ENCODE measurements at places on chromosomes 2 and 18.

DNA sequence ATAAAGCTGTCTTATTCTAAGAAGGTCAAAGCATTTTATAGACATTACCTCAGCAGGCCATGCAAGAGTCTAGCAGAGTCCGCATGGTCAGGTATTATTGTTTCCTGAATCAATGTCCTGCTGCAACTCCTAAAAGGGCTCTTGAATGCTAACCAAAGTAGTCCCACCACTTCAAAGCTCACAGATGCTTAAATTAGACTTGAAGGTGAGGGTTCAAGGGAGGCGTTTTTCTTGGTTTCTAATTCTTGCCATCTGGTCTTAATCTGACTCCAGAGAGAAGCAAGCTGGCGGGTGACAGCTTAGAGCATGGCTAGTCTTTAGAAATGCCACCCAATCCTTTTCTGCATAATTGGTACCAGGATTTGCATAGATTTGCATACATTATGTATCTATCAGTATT lies 226.3 kb downstream of the MREG start:
- DNase-seq: no peak

DNA sequence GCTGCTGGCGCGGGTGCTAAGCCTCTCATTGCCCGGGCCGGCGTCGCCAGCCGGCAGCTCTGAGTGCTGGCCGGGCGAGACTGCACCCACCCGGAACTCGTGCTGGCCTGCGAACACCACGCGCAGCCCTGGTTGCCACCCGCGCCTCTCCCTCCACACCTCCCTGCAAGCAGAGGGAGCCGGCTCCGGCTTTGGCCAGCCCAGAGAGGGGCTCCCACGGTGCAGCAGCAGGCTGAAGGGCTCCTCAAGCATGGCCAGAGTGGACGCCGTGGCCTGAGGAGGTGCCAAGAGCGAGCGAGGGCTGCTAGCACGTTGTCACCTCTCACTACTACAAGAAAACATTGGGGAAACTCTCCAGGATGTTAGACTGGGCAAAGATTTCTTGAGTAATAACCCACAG lies 98.6 kb downstream of the SPIRE1 start:
- no peak for DNase-seq

DNA sequence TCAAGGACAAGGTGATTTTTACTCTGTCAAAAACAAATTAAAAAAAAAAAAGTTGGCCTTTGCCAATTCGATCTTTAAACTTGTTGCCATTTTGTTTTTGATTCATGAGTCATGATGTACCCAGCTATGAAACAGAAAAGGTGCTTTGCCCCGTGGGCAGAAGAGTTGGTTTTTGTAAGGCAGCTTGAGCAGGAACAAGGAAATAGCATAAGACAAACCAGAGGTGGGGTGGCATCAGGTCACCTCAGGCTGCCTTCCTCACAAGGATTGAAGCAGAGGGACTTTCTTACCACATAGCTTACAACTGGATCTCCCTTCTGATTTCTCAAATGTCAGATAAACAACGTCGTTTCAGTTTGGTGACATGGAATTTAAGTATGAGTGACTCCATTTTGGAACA lies 123.8 kb downstream of the ARL4C start:
- DNase-seq: no peak

GRCh38 chr2:11797846-11798245 lies 51.4 kb downstream of the LPIN1 start:
- no peak for DNase-seq

GRCh38 chr18:66159451-66159850 lies 408.6 kb downstream of the CDH7 start:
- no peak for DNase-seq

GRCh38 chr2:151422917-151423439 lies 13.3 kb downstream of the RIF1 start:
- no peak for DNase-seq

DNA sequence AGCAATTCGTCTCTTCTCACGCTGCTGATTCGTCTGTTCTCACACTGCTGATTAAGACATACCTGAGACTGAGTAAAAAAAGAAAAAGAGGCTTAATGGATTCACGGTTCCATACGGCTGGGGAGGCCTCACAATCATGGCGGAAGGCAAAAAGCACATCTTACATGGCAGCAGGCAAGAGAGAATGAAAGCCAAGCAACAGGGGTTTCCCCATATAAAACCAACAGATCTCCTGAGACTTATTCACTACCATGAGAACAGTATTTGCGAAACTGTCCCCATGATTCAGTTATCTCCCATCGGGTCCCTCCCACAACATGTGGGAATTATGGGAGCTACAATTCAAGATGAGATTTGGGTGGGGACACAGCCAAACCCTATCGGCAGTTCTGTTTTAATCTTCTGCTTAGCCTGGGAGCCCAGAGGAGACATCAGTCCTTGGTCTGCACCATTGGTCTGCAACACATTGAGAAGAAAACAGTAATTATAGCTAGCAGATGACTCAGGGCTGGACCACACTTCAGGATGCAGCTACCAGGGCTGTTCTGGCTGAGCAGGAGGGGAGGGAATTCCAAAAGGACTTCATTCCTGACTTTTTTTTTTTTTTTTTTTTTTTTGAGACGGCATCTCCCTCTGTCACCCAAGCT lies 69.4 kb downstream of the CABLES1 start:
- no peak for DNase-seq

DNA sequence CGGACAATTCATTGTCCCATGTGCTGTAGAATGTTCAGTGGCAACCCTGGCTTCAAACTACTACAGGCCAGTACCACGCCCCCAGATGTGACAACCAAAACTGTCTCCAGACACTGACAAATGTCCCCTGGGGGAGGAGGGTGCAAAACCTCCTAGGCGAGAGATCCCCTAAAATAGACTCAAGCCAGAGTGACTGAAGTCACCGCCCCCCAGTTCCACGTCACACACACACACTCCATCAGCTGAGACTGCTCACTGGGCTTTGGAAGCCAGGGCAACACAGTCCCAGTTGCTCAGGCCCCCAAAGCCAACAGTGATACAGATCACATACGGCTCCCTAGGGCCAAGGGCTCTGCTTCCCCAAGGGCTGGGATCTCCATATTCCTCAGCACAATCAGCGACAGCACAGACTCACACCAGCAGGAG lies 19.1 kb downstream of the HDAC4 start:
- no peak for DNase-seq

DNA sequence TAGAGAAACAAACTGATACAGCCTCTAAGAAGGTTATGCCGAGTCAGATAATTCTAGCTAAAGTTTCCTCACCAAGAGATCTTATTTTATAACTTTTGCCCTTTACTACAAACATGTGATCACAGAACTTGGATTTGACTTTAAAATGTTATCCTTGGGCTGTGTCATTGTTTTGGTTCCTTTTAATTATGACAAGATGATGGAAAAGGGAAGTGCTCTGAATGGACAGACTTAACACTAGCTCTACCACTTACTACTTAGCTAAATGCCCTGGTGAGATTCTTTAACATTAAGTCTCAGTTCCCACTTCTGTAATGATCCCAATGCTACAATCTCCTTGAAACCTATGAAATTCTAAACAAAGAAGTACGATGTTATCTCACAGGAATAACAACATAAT lies 69.9 kb downstream of the RTTN start:
- no peak for DNase-seq

GRCh38 chr2:127067620-127068350 lies 39.2 kb downstream of the BIN1 start:
- DNase-seq: no peak

Data from AG09319 (cell line).